H9 (cell line): ENCODE measurements at places on chromosomes 1 and 21.

GRCh38 chr21:44766014-44766817 lies 35.4 kb downstream of the UBE2G2 start:
- H3K4me3 ChIP-seq = no peak overlapping the region
- no peak overlapping the region for H3K27ac ChIP-seq
- H3K27me3 ChIP-seq = no peaks in the 10 kb centered on the region
- H3K4me1 ChIP-seq = no peaks in the 10 kb centered on the region; the same call in 1 of the 2 replicates

- H3K4me3 ChIP-seq = no peak overlapping the region
- no peaks in the 10 kb centered on the region for H3K36me3 ChIP-seq
Observed at GRCh38 chr1:87506147-87506546, 177.5 kb downstream of the LMO4 start.

GRCh38 chr1:12142141-12142823 lies 24.5 kb upstream of the TNFRSF1B start:
- H3K4me3 ChIP-seq = no peak overlapping the region
- H3K36me3 ChIP-seq = no peaks in the 10 kb centered on the region; the same call in 1 of the 2 replicates
- no peaks in the 10 kb centered on the region for H3K27me3 ChIP-seq
- no peak overlapping the region for H3K27ac ChIP-seq
- H3K4me1 ChIP-seq = no peaks in the 10 kb centered on the region
- no peak for DNase-seq

DNA sequence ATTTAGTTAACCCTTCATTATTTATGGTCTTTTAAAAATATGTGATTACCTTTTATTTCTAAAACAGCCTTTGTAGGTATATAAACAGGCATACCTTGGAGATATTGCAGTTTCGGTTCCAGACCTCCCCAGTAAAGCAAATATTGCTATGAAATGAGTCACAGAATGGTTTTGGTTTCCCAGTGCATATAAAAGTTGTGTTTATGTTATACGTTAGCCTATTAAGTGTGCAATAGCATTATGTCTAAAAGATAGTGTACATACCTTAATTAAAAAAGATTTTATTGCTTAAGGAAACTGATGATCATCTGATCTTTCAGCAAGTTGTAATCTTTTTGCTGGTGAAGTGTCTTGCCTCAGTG lies 44.1 kb downstream of the XCL2 start:
- no peak overlapping the region for H3K4me3 ChIP-seq
- H3K36me3 ChIP-seq = no peaks in the 10 kb centered on the region
- H3K27ac ChIP-seq = no peak overlapping the region

DNA sequence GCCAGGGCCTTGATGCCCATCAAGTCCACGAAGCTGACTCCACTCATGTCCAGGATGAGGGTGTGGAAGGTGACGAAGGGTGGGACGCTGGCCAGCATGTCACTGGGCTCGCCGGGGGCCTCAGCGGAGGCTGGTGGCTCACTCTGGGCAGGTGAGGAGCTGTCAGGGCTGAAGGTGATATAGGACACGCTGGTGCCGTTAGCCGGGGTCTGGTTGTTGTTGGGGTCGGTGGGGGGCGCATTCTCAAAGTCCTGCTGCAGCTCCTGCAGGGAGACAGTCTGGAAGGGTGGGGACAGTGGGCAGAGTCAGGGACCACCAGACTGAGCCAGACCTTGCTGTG lies 21.7 kb downstream of the SLC26A9 start:
- peak; percentile 24 for DNase-seq
- no peak overlapping the region for H3K4me3 ChIP-seq
- no peaks in the 10 kb centered on the region for H3K4me1 ChIP-seq
- H3K27ac ChIP-seq = no peak overlapping the region

DNA sequence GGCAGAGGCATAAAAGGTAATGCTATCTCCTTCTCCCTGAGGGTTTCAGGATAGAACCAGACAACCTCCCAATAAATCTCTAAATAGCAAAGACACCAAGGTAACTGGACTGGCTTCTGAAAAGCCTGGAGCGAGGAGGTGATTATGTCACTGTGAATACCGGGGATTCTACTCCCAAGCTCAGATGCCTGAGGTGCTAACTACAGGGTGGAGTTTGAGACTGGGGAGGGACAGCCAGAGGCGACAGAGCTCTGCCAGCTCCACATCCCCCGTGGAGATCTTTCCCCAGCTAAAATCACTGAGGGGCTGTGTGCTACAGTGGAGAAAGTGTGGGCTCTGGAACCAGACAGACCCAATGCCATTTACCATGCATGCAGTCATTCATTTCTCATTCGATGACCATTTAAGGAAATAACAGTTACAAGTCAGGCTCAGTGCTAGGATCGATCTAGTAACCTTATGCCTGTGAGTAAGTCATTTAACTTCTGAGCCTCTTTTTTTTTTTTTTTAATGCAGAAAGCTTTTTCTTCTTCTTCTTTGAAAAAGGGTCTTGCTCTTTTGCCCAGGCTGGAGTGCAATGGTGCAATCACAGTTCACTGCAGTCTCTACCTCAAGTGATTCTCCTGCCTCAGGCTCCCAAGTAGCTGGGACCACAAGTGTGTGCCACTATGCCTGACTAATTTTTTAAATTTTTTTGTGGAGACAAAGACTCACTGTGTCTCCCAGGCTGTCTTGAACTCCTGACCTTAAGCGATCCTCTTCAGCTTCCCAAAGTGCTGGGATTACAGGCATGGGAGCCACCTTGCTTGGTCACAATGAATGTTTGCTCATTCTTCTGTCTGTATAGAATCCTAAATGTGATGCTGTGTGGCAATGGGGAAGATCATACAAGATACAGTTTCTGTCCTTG lies 8.1 kb upstream of the SLC45A3 start:
- peaks cover 6% of the 10 kb centered on the region; the same call in 1 of the 2 replicates for H3K4me1 ChIP-seq
- DNase-seq = no peak
- H3K27me3 ChIP-seq = no peaks in the 10 kb centered on the region
- H3K4me3 ChIP-seq = no peak overlapping the region
- H3K36me3 ChIP-seq = no peaks in the 10 kb centered on the region

DNA sequence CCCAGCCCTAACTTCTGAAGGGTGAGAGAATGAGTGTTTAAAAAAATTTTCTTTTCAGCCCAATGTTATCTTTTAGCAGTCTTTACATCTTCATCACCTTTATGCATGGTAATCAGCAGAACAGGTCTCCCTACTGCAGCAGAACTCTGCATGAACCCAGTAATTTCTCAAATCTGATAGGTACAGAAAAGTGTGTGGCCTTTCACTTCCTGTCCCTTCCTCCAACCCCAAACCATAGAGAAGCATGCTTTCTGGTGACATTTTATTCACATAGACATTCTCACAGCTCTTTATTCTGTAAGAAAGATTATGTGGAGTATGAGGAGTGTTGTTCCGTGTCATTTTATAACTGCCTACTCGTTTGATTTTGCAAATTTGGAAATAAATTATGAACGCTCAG lies 68.6 kb downstream of the RPAP2 start:
- peaks cover 4% of the 10 kb centered on the region for H3K36me3 ChIP-seq
- H3K4me1 ChIP-seq = no peaks in the 10 kb centered on the region
- no peaks in the 10 kb centered on the region for H3K27me3 ChIP-seq
- H3K27ac ChIP-seq = no peak overlapping the region
- DNase-seq = no peak
- no peak overlapping the region for H3K4me3 ChIP-seq

- no peak for DNase-seq
- no peaks in the 10 kb centered on the region for H3K4me1 ChIP-seq
- H3K27ac ChIP-seq = no peak overlapping the region
- H3K4me3 ChIP-seq = no peak overlapping the region
- no peaks in the 10 kb centered on the region for H3K36me3 ChIP-seq
Observed at GRCh38 chr1:118023199-118023598, 93.7 kb downstream of the WDR3 start.

- peaks cover 21% of the 10 kb centered on the region; the same call in 1 of the 2 replicates for H3K27me3 ChIP-seq
- H3K27ac ChIP-seq = no peak overlapping the region
- no peak overlapping the region for H3K4me3 ChIP-seq
- no peak for DNase-seq
Observed at GRCh38 chr1:156894711-156895454, 1.4 kb downstream of the PEAR1 start.

GRCh38 chr1:96968983-96969382 lies 247.4 kb downstream of the PTBP2 start:
- no peaks in the 10 kb centered on the region for H3K4me1 ChIP-seq
- no peaks in the 10 kb centered on the region for H3K36me3 ChIP-seq
- no peaks in the 10 kb centered on the region for H3K27me3 ChIP-seq
- no peak overlapping the region for H3K4me3 ChIP-seq
- H3K27ac ChIP-seq = no peak overlapping the region
